ENCODE measurements at places on chromosomes 6 and 20.

- DNase-seq = no peak
Observed at GRCh38 chr6:71402096-71402495, 113.5 kb downstream of the OGFRL1 start.

DNA sequence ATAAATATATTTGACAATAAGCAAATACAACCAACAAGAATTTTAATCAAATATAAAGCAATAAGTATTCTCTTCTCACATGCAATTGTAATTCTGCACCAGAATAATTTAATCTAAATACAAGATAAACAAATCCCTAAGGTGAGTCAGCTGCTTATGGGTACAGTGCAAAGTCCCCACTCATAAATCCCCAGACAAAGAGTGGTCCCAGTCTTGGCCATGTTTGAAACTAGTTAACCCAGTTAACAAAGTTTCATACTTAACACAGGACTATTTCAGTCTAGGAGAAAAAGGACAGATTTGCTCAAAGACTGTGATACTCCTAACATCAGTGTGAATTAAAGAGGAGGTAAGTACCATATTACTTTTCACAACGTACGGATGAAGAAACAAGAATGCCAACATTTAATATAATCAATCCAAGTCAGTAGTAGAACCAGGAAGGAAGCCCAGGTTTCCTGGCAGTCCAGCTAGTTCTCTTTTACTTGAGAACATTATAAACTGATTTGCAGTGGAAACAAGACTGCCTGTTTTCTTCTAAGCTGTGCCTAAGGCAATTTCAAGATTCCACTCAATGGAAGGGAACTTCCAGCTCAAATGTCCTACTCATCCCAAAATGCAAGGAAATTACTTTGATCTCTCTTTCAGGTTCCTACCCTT lies 10.4 kb downstream of the SAMD3 start:
- DNase-seq = no peak

DNA sequence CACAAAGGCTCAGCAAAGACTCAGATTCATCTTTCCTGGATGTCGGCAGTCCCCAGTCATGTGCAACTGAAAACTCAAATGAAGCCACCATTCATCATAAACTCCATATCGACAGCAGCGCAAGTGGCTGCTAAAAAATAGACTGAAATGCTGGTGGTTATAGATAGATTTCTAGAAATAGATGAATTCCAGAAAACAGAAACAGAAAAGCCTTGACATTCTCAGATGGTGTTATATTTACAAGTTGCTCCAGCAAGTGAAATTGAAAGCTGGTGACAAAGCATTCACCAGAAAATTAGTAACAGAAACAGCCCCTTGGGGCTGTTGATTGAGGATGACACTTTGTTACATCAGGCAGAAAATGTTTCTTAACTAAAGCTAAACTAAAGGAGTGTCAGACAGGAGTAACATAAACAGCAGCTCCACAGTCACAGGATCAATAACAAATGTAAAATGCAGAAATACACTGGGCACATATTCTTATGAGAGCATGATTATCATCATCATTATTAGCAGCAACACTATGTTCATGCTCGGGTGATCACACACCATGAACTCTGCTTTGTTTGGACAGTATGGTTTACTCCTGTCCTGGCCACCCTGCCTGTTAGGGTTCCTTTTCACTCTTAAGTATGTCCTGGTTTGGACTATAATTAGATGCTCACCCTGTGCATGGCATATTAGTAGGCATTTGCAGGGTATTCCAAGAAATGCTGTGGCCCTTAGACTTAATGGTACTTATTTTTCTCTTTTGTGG lies 36.4 kb upstream of the SLC35F1 start:
- no peak for DNase-seq

- no peak for DNase-seq
Observed at GRCh38 chr6:139920776-139921100, 546.3 kb upstream of the CITED2 start.
